ENCODE measurements at places on chromosomes 2 and 18.

GRCh38 chr2:124147552-124147951, 122.5 kb downstream of the CNTNAP5 start:
- no peak for DNase-seq

DNA sequence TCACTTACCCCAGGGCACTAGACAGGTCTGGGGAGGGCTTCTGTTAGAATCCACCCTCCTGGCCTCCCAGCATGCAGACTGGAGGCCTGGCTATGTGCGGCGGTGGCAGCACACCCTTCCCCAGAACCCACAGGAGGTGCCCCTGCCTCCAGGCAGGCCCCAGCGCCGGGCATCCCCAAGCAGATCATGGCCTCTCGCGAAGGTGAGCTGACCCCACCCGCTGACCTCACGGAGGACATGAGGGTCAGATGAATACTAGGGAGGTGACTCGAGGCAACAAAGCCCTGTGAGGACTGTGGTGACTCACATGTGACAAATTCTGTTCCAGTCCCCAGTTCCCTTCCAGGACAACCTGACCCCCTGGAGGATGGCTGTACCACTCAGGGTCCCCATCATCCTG, 1.9 kb downstream of the MAB21L4 start:
- no peak for DNase-seq

DNA sequence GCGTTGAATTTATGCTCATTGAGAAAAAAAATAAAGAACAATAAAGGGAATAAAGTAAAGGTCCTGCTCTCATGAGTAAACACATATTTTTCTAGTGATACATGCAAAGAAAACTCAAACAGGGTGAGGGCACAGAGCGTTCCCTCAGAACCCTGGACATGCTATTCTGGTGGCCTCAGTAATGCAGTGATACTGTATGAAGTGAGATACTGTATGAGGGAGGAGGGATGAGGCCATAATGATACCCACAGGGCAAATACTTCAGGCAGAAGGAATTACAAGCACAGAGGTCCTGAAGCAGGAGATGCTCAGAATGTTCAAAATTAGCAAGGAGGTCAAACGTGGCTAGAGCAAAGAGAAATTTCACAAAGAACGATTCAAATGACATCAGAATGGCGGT, 28.4 kb upstream of the RNU4ATAC start:
- peak; percentile 85 for DNase-seq

GRCh38 chr2:73285159-73285739, 971 bp upstream of the FBXO41 start:
- no peak for DNase-seq

GRCh38 chr2:228838819-228839218, 432.3 kb downstream of the PID1 start:
- no peak for DNase-seq

DNA sequence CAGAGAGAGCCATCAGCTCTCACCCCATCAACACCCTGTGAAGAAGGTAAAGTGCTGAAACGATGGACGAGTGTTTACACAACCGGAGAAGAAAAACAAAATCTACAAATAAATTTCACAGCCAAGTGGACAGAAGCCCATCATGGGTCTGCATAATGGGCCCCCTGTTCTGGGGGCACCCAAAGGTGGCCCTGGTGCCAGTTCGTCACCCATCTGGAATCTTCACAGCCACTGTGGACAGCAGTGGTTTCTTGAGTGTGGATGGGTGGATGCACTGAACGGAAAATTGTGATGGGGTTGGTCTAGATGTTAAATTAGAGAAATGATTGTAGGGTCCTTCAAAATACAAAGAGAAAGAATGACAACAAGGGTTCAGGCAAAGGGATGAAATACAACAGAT, 38.8 kb downstream of the ANKMY1 start:
- no peak for DNase-seq

DNA sequence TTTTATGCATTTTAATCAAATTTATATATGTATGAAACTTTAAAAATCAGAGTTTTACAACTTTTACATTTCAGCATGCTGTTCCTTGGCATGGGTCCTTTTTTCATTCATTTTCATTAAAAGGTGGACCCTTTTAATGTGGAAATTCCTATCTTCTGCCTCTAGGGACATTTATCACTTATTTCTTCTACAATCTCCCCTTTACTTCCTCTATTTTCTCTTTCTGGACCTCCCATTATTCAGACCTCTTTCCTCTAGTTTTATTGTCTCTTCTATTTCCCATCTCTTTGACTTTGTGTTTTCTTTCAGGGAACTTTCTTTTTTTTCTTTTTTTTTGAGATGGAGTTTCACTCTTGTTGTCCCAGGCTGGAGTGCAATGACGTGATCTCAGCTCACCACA, 5.7 kb downstream of the PROC start:
- DNase-seq = no peak

GRCh38 chr2:26900831-26901321, 52.9 kb downstream of the DPYSL5 start:
- no peak for DNase-seq

DNA sequence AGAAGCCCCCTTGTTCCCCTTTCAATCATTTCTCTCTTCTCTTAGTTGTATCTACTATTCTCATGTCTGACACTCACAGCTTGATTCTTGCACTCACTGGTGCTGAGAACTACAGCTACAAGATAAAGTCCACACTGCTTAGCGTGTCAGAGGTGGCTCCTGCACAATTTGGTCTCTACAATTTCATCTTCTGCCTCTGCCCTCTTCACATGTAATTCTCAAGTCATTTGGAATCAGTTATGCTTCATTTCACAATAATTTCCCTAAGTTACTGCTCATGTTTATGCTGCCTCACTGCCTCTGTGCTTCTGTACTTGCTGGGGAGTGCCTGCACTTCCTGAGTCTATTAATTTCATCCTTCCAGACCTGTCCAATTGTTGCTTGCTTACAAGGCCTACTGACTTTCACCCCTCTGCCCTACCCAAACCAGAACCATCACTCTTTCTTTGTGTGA, 11.6 kb upstream of the NAB1 start:
- peak; percentile 78 for DNase-seq

DNA sequence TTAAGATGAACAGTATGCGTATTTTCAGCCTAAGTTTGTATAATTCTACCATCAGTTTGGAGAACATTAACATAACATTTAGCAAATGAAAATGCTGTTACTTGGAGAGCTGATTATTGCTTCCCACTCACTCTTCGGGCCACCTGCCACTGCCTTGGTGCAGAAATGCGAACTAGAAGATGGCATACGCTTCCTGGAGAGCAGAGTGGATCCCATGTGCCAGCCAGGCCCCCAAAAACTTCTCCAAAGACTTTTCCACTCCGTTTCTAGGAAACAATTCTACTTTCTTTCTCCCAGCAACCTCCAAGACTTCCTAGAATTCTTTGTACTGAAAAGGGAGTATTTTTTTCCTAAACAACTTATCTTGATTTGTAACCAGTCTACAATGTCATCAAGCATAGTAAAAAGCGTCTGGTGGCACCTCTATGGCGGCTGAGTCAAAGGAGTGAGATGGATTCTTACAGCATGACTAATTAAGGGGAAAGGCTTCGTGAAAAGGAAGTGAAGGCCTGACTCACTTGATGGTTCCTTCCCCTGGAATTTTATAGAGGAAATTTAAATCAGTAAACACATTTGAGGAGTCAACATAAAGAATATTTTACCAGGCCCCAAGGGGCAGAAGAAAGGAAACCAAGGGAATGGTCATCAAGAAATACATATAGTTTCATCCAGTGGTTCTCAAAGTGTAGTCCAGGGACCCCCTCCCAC, 36.6 kb downstream of the FEZ2 start:
- peak; percentile 88 for DNase-seq

- DNase-seq = no peak
Observed at GRCh38 chr2:126085011-126085795, 570.8 kb upstream of the GYPC start.

- no peak for DNase-seq
Observed at GRCh38 chr2:162030363-162031190, 43.4 kb downstream of the DPP4 start.

DNA sequence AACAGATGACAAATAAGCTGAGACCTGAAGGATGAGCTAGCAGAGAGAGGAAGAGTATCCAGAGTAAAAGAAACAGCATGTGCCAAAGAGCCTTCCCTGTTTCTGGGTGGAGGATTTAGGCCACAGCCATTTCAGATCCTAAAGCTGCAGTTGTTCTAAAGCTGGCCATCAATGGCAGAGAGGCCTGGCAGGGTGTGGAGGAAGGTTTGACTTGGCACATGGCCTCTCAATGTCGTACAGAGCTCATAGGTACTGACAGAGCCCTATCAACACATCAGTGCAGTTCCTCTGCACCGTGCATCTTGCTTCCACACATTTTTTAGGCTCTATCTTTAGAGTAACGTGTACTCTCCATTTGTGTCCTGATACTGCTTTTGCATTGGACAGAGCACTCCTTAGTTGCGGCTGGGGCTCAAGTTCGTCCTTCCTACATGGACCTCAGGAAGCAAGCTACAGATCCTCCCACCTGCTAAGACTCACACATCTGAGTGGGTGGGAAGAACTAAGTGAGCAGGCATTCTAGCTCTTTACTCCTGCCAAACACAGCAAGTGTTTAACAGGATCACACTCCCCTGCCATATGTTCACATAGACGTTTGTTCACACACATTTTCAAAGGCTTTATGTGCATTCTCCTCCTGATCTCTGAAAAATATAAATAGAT, 3.0 kb upstream of the CHMP3 start:
- no peak for DNase-seq

DNA sequence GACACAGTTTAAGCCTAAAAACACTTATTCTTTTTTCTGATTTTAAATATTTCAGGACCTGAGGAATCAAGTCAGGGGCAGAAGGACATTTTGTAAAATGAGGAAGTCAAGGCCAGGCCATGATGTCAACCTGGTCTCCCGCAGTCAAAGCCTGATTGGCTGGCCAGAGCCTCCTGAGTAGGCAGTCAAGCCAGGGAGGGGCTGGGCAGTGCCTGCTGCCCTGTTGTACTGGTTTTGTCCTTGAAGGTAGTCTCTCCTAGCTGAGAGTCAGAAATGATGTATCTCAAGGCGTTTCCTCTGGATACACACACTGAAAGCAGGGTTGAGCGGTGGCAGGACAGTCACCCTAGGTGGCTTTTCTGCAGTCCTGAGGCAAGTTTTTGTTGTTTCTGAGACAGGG, 19.8 kb downstream of the CCT7 start:
- no peak for DNase-seq

DNA sequence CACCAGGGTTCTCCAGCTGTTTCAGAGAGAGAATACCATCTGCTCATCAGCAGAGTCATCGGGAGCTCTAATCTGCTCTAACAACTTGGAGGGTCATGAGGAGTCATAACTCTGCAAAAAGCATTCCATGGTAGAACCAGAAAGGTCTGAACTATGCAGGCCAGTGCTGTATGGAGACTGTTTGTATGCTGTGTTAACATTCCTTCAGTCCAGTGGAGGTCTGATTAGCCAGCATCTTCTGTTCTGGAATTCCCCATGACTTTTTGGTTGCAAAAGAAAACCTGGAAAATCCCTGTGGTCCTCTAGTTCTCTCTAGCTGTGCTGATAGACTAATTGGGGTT, 9.4 kb upstream of the ITGB6 start:
- DNase-seq = peak; percentile 95

GRCh38 chr2:190628591-190629319, 20.1 kb upstream of the NAB1 start:
- DNase-seq = no peak

DNA sequence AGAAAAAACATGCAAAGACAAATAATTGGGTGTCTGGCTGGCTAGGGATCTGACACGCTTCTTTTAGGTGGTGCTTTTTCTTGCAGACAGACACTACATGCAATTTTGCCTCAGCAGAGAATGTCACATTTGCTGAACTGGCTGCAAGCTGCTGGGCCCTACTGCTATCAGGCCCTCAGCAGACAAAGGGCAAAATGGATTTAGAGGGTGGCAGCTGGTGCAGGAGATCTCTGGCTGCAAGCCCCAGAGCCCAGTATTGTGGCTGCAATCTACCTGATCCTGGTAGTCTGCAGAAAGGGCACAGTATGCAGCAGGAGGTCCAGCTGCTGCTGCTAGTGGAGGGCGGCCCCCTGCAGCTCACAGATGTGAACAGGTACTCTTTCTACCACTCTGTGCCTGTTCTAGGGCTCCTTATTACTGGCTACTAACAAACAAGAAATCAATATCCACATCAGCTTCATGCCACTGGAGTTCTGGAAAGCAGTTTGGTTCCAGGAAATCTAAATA, 796.7 kb upstream of the CELF4 start:
- DNase-seq = no peak

DNA sequence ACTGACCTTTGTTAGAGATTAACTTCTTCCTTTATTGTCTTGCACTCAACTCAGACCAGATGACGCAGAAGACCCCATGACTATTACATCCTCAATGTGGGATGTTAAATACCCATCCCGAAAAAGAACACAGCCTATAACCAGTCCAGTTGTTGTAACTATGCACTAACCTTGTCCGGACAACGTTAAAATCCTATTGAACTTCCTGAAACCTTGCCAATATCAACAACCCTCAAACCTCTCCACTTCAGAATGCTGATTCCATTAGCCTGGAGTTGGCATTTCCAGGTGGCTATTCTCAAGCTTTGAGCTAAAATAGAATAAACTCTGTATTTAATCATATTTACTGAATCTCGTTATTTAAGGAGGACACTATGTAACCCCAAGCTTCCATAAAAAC, 13.6 kb downstream of the NMS start:
- no peak for DNase-seq

DNA sequence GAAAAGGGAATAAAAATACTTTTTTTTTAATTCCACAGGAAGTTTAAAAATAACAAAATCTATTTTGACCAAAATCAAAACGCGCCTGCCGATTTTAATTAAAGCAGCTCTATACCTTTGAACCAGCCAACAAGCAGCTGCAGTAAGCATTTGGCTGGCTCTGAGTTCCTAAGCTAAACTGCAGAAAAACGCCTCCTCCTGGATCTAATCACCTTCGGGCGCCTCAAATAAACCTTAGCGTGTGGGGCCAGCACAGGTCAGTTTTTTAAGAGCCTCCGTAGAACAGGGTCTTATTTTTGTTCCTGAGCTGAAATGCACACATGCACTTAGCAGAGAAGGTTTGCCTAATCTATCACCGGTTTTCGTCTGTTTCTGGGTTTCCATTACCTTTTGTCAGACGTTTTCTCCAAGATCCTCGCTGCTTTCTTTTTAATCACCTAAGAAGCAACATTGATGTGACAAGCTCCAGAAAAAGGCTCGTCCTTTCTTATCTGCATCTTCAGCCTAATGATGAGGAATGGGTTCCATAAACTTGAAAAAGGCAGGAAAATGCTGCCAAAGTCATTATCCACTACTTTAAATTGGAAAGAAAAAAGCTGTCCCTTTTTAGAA, 64.7 kb upstream of the HNRNPA3 start:
- no peak for DNase-seq

- DNase-seq = peak; percentile 85
Observed at GRCh38 chr18:2987876-2988790, 24.8 kb downstream of the LPIN2 start.

DNA sequence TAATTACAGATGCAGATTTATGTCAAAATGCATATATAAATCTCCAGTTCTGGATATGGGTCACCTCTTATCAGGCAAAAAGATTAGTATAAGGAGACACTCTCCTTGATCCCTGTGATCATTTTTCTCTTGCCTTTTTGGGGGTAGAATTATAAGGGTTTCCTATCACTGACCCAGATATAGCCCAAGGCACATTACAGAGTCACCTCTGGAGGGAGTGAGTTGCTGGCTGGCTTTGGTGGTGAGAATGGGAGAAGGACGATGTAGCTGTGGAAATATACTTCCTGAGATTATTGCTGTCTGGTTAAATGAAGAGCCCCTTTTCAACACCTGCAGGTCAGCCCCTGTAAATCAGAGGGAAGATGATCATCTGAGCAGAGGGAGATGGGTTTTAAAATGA, 418.7 kb downstream of the MTX2 start:
- no peak for DNase-seq

GRCh38 chr18:66825347-66825746, 221.5 kb upstream of the CDH19 start:
- no peak for DNase-seq

- no peak for DNase-seq
Observed at GRCh38 chr2:127563458-127564428, 28.3 kb downstream of the MYO7B start.

Measured in choroid plexus epithelial cell (primary cell).